ENCODE measurements at places on chromosomes 7 and 10.
A peak's percentile ranks its signal among the peaks of the same experiment; 100 is the strongest.

- DNase-seq: no peak
Measured at GRCh38 chr10:113329121-113329596, 223.7 kb upstream of the HABP2 start.

DNA sequence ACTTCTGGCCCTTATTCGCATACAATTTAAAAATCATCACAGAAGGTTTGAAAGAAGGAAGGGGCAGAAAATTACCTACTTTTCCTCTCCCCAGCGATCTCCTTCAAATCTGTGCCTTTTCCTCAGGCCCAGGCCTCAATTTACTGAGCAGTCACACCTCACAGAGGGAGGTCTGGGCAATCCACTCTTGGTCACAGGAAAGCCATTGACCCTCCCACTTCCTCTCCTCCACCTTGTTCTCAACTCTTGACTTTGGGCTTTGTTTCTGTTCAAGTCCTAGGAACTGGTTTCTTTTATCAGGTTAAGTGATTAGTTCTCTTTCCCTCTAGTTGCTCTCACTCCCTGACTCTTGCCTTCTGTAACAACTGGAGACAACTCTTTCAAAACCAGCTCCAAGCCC is 37.0 kb upstream of the ATRNL1 start:
- no peak for DNase-seq

GRCh38 chr7:7798510-7798909 is 80.1 kb upstream of the RPA3 start:
- no peak for DNase-seq

GRCh38 chr7:77823787-77824186 is 25.2 kb downstream of the PHTF2 start:
- DNase-seq: no peak

DNA sequence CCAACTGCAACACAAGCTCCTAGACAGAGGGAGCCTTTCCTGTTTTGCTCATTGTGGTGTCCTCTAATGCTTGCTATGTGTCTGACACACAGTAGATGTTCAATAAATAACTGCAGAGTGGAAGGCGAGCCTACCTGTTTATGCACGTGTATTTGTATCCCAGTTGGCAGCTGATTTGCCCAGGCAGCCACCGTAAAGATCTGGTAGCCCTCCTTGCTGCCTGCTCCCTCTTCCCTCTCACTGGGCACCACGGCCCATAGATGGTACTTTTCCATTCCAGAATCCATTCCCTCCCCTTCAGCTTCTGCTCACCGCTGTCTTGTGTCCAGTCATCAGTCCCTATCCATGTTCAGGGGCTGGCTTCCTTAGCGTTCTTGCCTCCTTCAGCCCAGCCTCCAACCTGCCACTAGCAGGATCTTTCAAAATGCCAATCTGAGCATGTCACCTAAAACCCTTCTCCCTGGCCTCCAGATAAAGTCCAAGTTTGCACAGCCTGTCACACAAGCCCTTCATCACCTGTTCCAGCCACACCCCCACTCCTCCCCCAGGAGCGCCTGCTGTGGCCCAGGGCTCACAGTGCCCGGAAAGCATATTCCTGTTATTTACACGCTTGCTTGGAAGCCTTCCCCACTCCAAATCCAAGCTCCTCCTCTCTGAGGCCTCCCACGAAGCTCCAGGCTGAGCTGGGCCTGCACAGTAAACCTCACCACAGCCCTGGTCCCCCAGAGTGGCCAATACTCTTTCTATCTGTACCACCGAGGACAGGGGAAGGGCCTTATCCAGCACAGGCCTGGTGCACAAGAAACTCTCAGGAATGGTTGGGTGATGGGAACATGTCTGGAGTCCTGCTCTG is 21.0 kb downstream of the ZCCHC24 start:
- DNase-seq: no peak

DNA sequence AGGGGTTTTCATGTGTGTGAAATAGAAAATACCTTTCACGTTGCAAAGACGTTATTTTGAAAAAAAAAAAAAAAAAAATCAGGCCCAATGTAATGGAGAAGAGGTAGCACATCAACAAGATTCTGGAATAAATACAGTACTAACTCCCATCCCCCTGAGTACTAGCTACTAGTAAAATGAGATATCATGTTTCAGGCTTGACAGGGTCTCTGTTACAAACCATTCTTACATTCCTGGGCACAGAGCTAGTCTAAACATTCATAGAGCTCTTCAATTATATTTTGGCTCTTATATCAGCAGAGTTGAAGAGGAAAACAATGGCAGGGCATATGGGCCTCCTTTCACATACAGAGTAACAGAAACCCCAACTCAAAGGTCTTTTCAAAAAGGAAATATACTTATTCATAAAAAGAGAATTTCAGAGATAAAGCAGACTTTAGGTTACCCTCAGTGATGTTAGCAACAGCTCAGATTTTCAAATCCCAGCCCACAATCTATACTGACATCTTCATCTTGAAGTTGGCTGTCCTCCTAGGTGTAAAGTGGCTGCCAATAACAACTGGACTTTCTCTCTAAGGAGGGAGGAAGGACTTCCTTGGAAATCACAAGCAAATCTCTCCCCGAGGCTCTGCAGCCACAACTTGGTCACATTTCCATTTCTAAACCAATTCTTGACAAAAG is 18.6 kb downstream of the C7orf33 start:
- DNase-seq: no peak

DNA sequence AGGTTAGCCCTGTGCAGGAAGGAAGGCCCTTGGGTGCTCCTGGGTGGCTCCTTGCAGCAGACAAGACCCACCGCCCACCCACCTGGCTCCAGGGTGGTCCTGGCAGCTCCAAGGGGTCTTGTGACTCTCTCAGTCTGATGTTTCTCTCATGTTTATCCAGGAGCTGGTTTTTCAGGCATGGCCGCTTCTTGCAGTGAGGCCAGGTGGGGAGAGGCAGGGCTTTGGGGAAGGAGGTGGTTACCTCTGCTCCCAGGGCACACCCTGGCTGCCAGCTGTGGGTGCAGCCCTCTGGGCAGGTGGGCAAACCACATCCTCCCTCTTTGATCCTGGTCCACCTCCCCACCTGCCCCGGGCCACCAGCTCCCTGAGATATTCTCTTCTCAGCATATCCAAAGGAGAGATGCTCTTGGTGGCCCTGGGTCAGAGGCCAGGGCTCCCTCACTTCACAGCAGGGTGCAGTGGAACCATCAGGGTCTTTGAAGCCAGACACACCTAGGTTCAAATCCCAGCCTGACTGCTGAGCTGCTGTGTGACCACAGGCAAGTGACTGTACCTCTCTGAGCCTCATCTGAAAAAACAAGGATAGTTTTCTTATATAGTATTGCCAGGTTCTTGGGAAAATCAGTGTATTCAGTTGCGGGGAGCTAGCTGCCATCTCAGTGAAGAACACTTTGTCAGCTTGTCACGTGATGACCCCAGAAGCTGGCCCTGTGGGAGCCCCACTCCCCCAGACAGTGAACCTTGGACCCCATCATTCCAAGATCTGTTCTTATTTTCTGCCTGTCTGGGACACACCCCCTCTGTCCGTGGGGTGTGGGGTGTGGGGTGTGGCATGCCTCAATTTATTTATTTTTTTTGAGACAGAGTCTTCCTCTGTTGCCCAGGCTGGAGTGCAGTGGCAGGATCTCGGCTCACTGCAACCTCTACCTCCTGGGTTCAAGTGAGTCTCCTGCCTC is 11.5 kb downstream of the GTF2IRD1 start:
- DNase-seq: no peak

- peak; percentile 78 for DNase-seq
Measured at GRCh38 chr7:98879198-98879978, 1.1 kb downstream of the TRRAP start.

DNA sequence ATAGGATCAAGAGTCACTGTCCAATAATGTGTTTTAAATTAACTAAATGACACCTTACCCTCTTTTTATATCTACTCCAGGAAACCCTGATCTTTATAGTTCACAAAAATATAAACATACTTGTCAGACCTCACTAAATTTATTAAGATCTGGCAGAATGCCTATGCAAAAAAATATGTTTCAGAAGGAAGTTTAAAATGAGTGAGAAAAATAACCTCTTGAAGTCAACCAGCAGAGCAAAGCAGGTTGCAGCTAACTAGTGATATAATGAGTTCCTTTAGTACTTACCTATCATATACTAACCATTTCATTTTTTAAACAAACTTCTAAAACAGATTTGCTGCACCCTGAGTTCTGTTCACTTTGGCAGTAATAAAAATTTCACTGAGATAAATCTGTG is 14.0 kb upstream of the HGF start:
- no peak for DNase-seq

- no peak for DNase-seq
Measured at GRCh38 chr7:15130666-15131541, 228.4 kb upstream of the DGKB start.

GRCh38 chr7:25569765-25570164 is 341.5 kb upstream of the NPVF start:
- DNase-seq: no peak

DNA sequence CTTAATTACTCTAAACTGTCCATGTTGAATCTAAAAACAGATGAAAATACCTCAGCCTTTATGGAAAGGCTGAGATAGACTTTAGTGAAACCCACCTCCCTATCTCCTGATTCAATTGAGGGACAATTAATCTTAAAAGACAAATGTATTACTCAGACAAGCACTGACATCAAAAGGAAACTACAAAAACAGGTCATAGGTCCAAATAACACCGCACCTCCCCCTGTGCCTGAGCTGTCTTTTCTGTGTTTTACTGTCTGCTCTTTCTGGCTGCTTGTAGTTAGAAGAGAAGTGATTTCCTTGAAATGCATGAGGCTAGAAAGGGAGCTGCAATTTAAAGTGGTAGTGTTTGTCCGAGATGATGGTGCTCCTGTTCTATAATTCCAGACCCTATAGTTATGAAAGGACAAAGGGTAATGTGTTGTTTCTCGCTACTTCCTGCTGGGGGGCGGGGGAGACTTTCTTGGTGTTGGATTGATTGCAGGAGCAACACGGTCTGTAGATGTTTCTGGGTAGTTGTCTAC is 16.0 kb downstream of the AKR1C8 start:
- no peak for DNase-seq

GRCh38 chr7:69768986-69769595 is 170.8 kb downstream of the AUTS2 start:
- DNase-seq: no peak

DNA sequence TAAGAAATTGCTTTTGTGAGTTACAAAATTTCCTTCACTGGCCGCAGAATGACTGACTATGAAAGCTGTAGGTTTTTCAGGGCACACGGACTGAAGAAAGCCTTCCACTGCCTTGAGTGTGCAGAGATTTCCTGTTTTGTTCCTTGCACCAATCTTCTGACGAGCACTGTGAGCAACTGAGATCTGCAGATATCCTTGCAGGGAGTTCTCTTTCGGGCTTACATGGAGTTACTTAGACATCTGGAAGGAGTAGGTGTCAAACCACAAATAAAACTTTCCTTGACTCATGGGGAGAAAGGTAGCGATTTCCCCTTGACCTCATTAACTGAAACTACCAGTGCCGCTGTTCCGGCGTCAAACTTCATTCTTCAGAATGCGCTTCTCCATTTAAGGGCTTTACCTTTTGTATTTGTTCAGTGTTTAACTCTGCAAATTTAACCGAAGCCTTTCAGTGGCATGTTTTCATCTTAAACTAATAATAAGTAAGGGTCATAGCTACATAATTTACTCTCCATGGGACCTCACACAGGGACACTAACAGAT is 1175.3 kb downstream of the GATA3 start:
- no peak for DNase-seq

GRCh38 chr7:23955600-23956149 is 245.7 kb downstream of the STK31 start:
- DNase-seq: no peak

DNA sequence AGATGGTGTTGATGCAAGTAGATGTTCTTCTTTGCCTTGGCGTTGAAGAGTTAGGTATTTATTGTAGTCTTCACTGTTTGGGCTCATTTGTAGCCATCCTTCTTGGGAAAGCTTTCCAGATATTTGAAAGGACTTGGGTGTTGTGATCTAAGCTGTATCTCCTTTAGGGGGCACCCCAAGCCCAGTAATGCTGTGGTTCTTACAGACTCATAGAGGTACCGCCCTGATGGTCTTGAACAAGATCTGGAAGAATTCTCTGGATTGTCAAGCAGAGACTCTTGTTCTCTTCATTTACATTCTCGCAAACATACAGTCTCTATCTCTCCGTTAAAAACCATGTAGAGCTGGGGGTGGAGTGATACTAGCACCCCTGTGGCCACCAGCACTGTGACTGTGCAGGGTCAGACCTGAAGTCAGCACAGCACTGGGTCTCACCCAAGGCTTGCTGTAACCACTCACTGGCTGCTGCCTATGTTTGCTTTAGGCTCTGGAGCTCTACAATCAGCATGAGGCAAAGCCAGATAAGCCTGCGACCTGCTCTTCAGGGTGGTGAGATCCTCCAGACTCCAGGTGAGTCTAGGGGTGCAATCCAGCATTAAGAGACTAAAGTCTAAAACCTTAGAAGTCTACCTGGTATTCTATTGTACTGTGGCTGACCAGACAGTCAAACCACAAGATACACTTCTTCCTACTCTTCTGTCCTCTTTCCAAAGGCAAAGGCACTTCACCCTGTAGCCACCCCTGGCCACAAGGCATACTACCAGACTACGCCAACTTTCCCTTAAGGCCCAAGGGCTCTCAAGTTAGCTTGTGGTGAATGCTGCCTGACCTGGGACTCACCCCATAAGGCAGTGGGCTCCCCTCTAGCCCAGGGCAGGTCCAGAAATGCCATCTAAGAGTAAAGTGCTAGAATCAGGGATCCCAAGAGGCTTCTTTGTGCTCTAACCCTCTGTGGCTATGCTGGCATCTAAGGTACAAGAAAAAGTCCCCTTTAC is 209.7 kb upstream of the TMEM196 start:
- DNase-seq: no peak

GRCh38 chr7:77329466-77330168 is 86.5 kb downstream of the GSAP start:
- no peak for DNase-seq

DNA sequence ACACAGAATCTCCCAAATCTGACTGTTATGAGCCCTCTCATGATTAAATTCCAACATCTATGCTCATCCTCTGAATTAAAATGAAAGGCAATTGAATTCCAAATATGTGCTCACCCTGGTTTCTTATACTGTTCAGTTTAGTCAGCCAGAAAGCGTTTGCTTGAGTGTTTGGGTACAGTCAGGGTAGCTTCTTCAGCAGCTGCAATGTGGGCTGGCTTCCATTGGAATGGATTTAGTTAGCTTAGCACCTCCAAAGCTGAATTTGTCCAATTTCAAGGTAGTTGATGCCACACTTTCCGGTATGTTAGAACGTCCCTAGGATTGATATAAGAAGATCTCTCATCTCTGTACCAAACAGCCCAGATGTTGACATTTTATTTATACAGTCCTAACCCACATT is 9.3 kb downstream of the KLHL7 start:
- no peak for DNase-seq

GRCh38 chr10:82472406-82473335 is 597.7 kb downstream of the NRG3 start:
- no peak for DNase-seq
